CD8-positive, alpha-beta T cell (primary cell): ENCODE measurements at places on chromosomes 7 and 10. TPM values are rescaled to one million over a fixed set of nuclear protein-coding genes. Genes with fewer than 3 reads are reported as not detected.

- no peak for DNase-seq
Observed at GRCh38 chr7:155918720-155919390, 106.6 kb upstream of the SHH start.

DNA sequence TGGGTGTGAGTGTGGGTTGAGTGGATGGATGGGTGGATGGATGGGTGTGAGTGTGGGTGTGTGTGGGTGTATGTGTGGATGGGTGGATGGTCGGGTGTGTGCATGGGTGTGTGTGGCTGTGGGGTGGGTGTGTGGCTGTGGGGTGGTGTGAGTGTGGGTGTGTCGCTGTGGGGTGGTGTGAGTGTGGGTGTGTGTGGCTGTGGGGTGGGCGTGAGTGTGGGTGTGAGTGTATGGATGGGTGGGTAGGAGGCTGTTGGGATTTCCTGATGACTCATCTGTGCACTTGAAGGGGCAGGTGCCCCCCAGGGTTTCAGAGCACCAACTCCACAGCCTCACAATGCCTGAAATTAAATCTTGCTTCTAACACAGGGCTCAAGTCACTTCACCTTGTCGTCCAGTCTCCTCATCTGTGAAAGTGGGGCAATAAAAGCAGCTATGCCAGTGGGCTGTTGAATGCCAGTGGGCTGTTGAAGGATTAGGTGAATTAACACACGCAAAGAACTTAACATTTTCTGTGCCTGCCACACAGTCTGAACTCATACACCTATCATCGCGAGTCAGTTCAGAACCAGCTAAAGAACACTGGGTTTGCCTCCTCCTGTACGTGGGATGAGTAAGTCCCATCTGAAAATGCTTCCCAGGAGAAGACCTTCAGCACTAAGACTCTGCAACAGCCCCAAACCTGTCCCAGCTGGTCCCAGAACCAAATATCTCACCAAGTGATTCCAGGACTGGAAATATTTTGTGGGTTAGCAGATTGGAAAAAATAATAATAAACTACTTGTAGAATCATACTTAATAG lies 32.0 kb downstream of the SFMBT2 start:
- DNase-seq: peak; percentile 4

Gene GPER1
- 0.11 TPM for total RNA-seq

Gene ACTL6B
- not detected for total RNA-seq

Gene NET1
- 16.7 TPM for total RNA-seq
